ENCODE measurements at places on chromosomes 7 and 10.

DNA sequence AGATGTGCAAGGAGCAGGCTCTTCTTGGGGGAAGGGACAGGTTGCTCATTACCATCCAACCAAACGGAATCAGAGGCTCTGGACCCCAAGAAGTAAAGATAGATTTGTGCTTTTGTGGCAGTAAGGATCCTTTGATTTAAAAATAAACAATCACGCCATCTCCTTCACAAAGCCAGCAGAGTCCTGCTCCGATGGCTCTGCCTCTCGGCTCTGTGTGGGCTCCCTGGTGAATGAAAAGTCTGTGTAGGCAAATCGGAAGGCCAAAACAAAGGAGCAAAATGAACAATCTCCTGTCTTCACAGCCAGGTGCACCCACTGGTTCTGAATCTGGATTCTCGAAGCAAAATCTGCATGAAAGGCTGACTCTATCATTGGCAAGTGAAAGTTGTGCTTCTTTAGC is 3.8 kb downstream of the PTPRN2 start:
- no peak for DNase-seq

DNA sequence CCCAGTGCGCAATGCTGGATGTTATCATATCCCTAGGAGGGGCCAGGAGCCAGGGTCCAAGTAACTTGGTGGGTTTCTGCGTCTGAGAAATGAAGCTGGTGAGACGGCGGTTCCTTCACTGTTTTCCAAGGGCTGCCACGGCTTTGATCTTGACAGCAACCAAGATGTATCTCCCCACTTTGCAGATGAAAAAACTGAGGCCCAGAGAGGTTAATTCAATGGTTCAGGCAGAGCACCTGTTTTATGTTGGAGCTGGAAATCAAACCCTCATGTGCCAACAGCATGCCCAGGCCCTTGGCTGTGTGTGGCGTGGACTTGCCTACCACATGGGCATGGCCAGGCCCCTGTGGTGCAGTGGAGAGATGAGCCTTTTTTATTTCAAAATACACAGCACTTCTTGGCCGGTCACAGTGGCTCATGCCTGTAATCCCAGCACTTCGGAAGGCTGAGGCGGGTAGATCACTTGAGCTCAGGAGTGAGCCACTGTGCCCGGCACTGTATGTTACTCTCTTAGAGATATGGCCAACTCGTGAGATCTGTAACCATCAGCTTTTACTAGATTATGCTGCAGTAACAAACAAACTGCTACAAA is 225.2 kb upstream of the SH2B2 start:
- DNase-seq, result no peak

DNA sequence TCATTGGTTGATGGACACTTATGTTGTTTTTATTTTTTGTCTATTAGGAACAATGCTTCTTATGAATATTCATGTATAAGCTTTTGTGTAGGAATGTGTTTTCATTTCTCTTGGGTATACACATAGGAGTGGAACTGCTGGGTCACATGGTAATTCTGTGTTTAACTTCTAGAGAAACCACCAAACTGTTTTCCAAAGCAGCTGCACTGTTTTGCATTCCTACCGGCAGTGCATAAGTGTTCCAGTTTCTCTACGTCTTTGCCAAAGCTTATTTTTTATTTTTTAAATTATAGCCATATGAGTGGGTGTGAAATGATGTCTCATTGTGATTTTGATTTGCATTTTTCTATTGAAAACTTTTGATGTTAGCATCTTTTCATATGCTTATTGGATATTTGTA is 51.3 kb downstream of the ADK start:
- no peak for DNase-seq

DNA sequence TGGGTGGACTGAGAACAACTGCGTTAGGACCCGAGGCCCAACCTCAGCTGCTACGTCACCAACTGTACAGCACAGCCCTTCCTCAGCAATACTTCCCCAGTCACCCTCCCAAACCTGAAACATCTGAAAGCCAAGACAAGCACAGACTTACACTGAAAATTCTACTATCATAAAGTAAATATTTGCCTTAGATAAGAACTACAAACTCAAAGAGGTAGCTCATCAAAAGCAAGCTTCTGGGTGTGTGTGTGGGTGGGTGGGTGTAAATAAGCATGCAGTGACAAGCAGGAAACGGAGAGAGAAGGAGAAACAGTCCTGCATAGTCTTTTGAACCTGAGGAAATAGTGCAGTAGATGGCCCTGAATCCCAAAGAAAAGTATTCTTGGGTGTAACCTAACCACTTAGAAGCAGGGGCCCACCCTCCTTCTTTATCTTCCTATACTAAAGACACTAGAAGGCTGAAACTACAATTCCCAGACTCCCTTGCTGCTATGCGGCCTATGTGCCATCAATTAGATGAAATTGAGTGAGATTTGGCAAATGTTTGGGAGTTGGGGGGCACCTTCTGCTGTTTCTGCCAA is 18.7 kb downstream of the SLC25A13 start:
- no peak for DNase-seq

- DNase-seq, result no peak
Measured at GRCh38 chr7:44132039-44132438, 8.7 kb upstream of the POLD2 start.

GRCh38 chr10:34721208-34721840 is 93.8 kb downstream of the PARD3 start:
- DNase-seq, result no peak

- DNase-seq, result no peak
Measured at GRCh38 chr10:88497913-88498312, 85.2 kb downstream of the RNLS start.

- no peak for DNase-seq
Measured at GRCh38 chr10:11189582-11190376, 172.1 kb downstream of the CELF2 start.

DNA sequence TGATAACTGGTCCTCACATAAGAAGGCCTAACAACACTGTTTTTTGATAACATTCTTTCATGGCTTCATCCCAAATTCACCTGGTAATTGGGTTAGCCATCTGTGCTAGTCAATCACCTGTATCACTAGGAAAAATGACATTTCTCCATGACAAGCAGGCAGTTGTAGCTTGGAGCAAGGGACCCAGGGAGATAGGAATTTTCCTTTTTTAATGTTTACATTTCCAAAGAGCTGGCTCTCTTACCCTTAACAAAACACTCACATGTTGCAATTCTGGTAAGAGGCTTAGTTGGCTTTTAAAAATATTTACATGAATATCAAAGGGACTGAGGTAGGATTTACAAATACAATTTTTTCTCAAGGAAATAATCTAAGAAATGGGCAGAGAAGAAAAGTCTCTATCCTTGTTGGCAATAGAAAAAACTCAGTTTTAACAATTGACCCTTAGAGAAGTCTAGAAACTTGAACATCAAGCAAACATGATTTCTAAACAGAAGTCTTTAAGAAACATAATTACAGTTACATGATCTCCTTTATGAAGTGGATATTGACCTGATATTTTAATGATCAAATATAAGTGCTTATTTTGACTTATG is 16.1 kb upstream of the AKR1C1 start:
- DNase-seq, result no peak

- DNase-seq, result no peak
Measured at GRCh38 chr7:34281260-34281659, 375.9 kb downstream of the BMPER start.

DNA sequence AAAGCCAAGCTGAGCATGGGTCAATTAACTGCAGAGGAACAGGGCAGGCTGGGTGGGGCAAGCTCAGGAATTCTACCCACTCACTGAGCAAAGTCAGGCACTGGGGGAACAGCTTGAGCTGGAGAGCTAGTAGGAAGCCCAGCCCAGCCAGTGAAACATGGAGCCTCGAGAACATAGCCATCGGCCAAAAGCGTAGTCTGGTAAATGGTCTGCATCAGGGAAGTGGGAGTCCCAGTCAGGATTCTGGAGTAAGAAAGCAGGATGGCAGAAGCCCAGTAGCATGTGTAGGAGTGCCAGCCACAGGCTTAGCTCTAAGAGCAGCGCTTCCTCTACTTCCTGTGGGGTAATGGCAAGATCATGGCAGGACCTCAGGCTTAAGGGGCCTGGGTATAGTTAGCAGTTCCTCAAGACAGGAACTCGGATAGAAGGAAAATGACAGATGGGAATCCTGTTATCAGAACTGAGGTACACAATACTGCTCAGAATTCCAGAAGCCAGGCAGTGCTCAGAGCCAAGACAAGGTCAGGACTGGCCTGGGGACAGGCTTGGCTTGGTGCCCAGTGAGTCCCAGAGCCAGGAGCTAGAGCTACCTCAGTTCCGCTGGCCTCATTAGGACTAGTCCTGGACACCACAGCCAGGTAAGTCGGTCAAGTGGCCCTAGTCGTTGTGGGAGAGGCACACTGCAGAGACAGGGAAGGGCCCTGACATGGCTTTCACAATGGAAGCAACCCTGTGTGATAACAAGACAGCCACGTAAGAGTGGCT is 65.4 kb upstream of the MXI1 start:
- DNase-seq, result no peak

GRCh38 chr7:324011-324410 is 34.0 kb downstream of the FOXL3 start:
- no peak for DNase-seq

DNA sequence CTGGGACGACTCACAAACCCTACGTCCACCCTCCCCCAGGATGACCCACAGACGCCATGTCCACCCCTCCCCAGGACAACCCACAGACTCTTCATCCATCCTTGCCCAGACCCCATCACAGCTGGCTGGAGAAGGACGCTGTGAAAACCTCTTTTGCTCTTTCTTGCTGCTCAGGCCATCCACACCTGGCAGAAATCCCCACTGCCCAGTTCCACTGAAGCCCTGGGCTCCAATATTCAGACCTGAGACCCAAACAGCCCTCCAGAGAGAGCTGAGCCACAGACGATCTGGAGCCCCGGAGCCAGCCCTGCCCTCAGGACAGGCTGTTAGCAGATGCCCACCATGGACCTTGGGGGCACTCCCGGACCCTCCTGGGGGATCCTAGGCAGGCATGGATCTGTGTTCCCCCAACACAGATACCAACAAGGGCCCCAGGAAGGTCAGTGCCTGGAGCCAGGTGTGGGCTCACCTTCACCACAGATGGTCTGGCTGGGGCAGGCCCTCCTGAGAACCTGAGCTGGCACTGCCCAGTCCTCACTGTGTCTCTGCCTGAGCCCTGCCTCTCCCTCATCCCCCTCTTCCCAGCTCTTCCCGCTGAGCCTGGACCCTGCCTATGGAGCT is 226.2 kb downstream of the PTPRN2 start:
- DNase-seq, result no peak

DNA sequence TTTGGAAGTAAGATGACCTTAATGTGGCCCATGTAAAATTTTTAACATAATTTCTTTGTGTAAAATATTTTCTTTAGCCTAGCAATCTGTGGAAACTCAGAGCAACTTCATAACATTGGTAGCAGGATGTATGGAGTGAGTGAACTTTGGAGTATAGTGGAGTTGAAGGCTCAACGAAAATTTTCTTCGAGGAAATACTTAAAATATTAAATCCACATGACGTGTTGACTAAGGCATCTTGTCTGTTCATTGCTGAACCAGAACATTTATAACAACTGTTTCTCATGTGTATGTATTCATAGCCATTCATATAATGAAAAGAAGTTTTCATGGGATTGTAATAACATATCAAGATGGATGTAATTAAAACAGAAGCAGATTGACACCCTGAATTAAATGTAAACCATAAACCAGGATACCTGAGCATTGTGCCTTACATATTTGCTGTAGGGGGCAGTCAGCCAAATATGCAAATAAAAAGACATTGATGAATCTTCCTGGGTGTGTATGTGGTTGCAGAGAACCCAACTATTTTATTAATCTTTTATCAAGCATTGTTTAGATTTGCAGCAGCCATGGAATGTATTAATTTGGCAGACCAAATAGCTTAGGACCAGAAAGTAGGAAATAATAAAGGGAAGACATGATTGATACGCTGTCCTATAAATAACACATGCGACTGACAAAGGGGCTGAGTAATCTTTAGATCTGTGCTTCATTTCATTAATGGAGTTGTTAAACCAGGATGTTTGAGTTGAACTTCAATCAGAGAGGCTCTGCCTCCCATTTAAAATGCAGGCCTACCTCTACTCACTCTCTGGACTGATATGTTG is 11.5 kb downstream of the AUTS2 start:
- no peak for DNase-seq

DNA sequence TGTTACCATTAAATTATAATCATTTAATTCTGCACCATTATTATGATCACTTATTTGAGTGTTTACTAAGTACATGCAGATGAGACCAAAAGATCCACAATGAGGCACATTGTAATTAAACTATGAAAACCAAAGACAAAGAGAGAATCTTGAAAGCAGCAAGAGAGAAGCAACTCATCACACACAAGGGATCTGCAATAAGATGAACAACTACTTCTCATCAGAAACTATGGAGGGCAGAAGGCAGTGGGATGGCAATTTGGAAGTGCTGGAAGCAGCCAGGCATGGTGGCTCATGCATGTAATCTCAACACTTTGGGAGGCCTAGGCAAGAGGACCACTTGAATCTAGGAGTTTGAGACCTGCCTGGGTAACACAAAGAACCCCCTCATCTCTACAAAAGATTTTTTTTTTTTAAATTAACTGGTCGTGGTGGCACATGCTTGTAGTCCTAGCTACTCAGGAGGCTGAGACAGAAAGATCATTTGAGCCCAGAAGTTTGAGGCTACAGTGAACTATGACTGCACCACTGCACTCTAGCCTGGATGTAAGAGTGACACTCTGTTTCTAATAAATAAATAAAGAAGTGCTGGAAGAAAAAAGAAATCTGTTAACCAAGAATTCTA is 47.7 kb downstream of the CDK6 start:
- DNase-seq, result no peak

- DNase-seq, result no peak
Measured at GRCh38 chr7:55641811-55642210, 69.5 kb upstream of the VOPP1 start.

DNA sequence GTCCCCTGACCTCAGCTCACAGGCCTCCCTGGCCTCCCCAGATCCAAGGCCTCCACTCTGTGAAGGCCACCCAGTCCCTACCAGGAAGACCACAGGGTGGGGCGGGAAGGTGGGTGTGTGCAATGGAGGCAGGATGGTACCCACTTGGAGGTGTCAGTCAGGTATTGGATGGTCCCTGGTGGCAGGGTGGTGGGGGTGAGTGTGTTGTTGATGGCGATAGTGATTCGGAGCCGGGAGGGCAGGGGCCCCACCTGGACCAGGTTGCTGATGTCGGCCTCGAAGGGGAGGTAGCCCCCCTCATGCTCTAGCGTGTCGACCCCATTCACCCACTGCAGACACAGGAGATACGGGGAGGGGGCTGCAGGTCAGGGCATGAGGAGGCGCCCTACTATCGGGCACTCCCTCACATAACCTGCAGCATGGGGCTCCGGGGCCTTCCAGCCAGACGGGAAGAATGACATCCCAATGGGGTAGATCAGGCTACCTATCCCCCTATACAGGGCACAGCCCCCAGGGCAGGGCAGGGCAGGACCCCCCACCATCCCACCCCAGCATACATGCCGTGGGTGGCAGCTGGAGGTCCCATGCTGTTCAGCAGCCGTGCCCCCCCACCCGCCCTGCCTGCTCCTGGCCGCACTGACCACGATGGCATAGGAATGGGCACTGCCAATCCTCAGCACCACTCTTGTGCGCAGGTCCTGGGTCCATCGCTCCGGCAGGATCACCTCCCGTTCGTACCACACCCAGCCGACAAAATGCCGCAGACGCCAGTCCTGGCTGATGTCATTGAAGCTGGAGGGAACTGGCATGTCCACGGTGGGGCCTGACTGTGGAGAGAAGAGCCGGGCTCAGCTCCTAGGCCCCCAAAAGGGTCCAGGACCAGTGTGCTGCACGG is 2.2 kb downstream of the GUSB start:
- no peak for DNase-seq

Measured in activated CD8-positive, alpha-beta memory T cell treated with anti-CD3 and anti-CD28 coated beads for 4 hours (primary cell).